ENCODE measurements at places on chromosomes 7 and 10.

DNA sequence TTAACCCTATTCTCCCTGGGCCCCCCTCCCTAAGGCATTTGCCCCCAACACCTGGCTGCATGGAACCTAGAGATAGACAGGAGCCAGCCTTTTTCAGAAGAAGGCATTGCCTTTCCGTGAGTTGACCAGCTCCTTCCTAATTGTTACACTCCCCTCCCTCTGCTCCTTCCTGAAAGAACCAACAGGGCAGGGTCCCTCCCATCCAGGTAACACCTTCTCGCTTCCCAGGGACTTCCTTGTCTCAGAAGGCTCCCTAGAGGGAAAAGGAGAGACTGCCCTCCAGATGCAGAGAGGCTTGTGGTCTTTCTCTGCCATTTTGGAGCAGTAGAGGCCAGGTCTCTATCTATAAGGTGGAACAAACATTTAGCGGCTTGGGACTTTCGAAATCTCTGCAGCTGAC is 31.9 kb downstream of the PALD1 start:
- DNase-seq, result no peak

DNA sequence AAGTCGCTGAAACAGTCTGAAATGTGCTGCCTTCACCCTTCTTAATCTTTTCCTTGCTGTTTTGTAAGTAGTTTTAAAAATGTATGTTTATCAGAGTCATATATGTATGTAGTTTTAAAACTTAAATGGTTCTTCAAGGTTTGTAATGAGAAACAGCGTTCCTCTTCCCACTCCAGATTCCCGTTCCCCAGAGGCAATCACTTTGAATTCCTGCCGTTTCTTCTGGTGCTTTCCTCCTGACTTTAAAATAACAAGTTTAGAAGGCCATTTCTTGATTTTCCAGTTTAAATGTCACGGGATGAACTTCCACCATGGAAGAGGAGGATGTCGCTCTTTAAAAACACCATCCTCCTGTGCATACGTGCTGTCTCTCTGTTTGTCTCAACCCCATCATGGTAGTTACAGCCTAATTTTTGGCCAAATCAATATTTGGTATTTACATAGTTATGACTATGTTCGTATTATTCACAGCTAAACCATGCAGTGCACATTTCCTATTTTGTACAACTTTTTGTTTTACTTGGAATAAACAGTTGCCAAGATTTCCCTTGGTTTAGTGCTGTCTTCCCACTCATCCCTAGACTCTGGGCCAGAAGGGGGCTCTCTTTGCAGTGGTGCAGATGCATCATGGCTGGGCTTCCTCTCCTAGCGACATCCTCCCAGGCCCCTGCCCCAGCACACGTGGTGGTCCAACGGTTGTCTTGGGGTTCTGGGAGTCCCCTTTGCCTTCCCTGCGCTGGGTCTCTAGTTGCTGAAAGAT is 151.4 kb downstream of the PTPN20 start:
- no peak for DNase-seq

- DNase-seq, result no peak
Measured at GRCh38 chr10:130751106-130751840, 560.2 kb downstream of the TCERG1L start.

GRCh38 chr7:129796186-129796775 is 156.5 kb downstream of the UBE2H start:
- DNase-seq, result no peak

GRCh38 chr7:139735912-139736595 is 41.7 kb downstream of the HIPK2 start:
- no peak for DNase-seq

- DNase-seq, result no peak
Measured at GRCh38 chr7:46744957-46745706, 824.1 kb upstream of the IGFBP3 start.

- no peak for DNase-seq
Measured at GRCh38 chr7:68015978-68016532, 1019.4 kb downstream of the TYW1 start.

- DNase-seq, result no peak
Measured at GRCh38 chr10:50438049-50438936, 185.5 kb downstream of the SGMS1 start.

- DNase-seq, result no peak
Measured at GRCh38 chr7:82594665-82595064, 151.1 kb upstream of the CACNA2D1 start.

DNA sequence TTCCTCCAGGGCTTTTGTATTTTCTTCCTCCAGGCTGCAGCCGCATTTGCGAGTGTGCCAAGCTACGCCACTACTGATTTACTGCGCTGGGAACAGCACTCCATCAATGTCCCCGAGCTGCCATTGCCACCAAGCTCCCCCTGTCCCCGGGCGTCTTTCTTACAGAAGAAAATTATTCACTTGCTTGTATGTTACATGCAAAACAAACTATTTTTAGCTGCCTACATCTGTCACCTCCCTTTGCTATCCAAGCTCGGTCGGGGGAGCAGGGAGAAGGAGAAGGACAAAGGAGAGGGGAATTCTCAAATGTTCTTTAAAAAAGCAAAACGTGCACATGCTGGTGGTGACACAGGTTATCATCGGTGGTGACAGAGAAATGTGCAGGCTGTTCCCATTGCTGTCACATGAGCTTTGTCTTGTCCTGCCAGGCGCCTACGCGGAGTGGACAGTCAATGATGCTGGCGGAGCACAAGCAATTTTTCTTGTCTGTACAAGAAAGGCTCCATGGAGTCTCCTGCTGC is 93.1 kb downstream of the ADARB2 start:
- no peak for DNase-seq

GRCh38 chr7:138645284-138645683 is 55.9 kb downstream of the SVOPL start:
- no peak for DNase-seq

DNA sequence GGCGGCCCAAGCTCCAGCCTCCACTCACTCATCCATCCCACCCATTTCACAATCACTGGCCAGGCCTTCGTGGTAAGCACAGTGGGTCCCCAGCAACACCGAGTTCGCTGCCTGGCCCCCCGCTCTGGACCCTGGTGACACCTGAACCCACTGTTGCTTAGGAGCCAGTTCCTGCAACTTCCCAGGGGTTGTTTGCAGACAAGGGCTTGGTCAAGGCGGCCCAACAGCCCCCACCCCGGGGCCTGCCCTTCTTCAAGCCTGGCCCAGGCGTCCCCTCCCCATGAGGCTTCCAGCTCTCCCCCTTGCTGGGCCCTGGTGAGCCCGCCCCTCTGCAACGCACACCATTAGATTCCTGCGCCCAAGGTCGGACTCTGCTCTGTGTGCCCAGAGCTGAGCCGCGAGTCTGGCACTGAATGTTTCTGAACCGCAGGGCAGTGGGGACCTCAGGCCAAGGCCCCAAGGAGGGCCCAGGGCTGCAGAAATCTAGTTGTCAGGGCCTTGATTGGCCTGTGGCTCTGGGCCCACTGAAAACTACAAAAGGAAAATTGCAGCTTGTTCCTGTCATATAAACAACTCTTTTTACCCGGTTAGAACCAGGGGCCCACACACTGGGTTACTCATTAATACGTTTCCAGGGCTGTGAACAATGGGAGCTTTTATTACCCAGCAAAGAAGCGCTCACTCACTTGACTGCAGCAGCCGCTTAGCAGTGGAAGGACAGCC is 2.1 kb upstream of the COX19 start:
- DNase-seq, result no peak

DNA sequence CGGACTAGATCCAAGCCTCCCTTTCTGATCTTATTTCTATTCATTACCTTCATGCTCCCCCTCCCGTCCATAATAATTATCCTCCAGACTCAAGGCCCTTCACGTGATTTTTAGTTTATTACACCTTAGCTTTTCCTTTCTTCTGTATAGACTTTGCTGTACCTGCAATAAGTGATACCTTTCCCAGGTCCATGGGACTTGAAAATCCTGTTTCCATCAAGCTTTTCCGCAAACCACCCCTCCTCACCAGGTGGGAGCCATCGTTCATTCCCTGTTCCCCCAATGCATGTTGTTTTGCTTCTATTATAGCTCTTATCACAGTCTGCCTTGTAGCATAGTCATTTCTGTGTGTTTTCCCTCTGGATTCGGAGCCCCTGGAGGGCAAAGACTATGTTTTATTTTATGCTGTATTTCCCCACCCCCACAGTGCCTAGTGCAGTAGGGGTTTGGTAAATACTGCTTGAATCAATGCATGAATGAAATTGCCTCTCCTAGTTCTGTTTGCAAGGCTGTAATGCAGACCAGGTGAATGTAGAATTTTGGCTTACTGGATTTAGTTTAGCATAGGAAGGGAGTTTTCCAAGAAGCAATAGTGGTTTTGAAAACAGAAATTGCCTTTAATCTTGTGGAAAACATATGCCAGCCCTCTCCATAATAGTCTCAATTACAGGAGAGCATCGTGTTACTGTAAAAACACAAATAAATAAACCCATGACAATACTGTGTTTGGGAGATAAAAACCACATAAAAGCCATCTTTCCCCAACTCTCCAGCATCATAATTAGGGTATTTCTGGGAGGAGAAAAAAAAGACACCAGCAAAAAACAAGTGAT is 213.4 kb downstream of the AUTS2 start:
- no peak for DNase-seq

GRCh38 chr7:45186261-45186813 is 28.7 kb downstream of the RAMP3 start:
- no peak for DNase-seq

DNA sequence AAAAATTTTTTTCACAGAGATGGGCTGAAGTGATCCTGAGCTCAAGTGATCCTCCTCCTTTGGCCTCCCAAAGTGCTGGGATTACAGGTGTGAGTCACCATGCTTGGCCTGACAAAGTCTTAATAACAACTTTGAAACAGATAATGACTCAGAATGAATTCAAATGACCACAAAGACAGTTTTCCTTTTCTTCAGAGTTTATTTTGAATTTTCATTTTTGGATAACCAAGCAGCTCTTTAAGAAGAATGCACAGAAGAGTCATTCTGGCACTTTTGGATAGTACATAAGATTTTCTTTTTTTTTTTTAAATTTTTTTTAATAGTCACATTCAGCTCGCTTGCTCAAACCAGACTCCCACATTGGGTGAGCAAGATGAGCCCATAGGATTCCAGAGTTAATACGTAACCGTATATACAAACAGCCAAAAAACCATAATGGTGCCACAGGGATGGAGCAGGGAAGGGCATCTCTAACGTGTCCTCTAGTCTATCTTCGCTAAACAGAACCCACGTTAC is 43.0 kb upstream of the NMT2 start:
- no peak for DNase-seq

- DNase-seq, result no peak
Measured at GRCh38 chr7:30331338-30331737, 46.9 kb downstream of the ZNRF2 start.

- DNase-seq, result no peak
Measured at GRCh38 chr10:11181978-11182377, 164.3 kb downstream of the CELF2 start.

GRCh38 chr10:131092876-131093275 is 218.6 kb downstream of the TCERG1L start:
- DNase-seq, result no peak

GRCh38 chr10:32687116-32687515 is 241.2 kb downstream of the CCDC7 start:
- DNase-seq, result no peak

DNA sequence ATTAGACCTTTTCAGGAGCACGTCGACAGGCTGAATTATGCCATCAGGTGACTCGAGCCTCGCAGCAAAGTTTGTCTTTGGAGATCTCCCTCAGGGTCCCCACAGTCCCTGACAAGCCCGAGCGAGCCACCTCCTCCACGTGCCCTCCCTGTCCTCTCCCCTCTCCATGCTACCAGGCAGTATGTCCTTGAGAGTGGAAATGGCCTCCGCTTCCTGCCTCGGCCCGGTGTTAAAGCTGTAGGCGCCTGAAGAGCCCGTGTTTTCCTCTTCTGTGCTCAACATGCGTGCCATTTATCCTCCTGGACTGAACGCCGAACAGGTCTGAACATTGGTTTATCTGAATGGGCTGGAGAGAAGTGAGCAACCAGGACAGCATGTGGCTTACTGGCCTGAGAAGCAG is 82.6 kb downstream of the GPR26 start:
- no peak for DNase-seq

DNA sequence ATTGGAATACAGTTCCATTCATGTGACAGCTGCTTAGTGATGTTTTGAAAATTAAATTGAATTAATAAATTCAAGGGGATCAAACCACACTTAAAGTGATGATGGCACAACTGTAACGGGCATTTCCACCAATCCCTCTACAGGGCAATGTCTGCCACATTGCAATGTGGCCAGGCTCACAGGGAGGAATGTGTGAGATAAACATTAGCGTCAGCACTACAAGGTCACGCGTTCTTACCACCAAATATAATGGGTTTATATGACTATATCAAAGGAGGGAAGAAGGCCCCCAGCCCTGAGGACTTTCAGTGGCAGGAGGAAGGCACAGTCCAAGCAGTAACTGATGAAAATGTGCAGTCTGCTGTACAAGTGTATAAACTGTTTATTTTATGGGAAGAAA is 31.1 kb upstream of the CELF2 start:
- DNase-seq, result no peak

- DNase-seq, result peak; percentile 24
Measured at GRCh38 chr7:159197066-159197975, 52.7 kb upstream of the VIPR2 start.

DNA sequence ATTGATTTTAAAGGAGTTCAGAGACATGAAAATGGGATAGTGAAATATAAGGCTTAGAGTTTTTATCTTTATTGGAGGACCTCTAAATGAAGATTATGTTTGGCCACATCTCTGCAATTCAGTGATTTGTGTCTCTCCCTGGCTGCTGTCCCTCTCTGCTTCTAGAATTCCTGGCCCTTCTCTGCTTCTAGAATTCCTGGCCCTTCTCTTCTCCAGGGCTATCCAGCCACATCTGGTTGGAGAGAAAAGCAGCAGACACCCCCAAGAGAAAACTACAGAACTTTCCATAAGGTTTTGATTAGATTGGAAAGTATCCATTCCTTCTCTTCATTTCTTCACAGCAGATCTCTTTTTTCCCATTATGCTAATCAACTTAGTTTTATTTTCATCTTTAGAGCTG is 135.5 kb downstream of the NPY start:
- no peak for DNase-seq

DNA sequence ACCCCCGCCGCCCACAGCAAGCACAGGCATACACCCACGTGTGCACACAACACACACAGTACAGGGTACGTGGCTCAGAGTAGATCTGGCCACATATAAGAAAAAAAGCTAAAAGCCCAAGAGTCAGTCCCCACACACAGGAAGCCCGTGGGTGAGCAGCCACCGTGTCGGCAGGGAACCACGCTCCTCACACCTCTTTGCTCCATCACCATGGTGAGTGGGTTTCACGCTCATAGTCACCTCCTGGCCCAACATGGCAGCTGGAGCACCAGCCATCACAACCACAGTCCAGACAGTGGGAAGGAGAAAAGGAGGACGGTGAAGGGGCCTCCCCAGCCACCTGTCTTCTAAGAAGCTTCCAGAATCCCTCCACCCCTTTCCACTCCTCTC is 76.0 kb upstream of the PDGFA start:
- no peak for DNase-seq

DNA sequence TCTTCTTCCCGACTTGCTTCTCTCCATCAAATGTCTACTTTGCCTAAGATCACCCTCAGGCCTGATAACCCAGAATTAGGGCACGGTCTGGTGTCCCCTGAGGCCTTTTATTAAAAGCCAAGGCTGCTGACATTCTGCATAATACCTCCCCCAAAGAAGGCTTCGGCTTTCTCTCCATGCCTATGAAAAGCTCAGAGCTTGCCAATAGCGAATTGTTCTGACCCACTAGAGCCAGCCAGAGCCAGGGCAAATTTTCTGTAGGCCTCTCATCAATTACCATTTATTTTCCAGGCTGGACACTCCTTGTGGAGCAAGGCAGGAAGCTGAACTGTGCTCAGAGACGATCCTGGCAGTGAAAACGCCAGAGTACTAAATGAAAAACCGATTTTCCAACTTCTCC is 64.3 kb upstream of the ADRB1 start:
- DNase-seq, result no peak
